ENCODE measurements at places on chromosomes 2 and 18. TPM values are rescaled to one million over a fixed set of nuclear protein-coding genes. Genes with fewer than 3 reads are reported as not detected.

- peak; percentile 51 for DNase-seq
Measured at GRCh38 chr18:54260396-54261072, 8.8 kb upstream of the POLI start.

DNA sequence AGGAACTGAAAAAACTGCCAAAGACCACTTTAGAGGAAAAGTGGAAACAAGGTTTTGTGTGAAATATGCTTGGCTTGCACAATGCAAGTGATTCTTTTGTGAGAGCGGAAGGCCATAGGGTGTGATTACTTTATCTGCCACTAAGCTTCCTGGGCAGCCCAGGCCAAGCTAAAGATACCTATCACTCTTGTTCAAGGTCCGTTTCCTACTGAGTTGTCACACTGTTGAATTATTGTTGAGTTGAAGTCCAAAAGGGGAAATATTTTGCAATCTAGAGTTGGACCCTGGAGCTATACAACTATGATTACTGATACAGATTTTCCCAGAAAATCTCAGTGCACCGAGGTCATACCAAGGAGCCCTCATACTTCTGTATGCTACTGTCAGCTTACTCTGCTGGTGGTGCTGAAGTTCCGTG is 72.7 kb upstream of the CTAGE1 start:
- DNase-seq: no peak

DNA sequence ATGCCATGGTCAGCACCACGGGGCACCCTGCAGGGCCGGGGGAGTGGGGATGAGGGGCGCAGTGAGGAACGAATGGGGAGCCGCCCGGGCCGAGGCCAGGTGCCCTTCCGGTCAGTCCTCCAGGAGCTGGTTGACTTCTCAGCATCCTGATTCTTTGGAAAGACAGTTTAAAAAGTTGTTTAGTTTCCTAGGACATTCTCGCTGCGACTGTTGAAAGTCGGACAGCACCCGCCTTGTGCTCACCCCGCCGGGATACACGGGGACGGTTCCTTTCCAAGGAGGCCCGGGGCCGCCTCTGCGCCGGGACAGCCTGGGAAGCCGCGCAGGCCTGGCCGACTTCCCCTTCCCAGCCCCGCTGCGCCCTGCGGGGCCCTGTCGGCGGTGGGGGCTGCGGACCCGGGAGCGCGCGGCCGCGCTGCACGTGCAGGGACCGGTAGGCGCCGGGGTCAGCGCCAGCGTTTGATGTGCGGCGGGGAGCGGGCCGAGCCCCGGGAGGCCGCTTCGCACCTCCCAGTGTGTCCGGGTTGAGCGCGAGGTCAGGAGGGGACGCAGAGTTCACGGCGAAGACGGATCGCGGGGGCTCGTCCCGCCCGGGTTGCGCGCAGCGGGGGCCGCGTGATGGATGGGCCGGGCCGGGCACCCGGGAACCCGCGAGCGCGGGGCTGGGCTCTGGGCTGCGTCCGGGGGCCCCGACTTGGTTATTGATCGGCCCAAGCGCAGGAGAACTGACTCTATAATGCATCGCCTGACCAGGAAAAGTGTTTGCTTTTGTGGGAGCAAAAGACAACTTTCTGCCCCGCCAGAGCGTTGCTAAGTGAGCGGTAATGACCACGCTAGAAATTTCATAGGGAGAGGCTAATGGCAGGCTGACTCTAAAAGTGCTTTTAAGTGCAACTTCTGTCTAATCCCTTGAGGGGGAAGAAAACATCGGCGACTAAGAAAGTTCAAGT is 28.0 kb upstream of the SMIM21 start:
- peak; percentile 51 for DNase-seq

Gene ASXL2
- 9.5 TPM for total RNA-seq

DNA sequence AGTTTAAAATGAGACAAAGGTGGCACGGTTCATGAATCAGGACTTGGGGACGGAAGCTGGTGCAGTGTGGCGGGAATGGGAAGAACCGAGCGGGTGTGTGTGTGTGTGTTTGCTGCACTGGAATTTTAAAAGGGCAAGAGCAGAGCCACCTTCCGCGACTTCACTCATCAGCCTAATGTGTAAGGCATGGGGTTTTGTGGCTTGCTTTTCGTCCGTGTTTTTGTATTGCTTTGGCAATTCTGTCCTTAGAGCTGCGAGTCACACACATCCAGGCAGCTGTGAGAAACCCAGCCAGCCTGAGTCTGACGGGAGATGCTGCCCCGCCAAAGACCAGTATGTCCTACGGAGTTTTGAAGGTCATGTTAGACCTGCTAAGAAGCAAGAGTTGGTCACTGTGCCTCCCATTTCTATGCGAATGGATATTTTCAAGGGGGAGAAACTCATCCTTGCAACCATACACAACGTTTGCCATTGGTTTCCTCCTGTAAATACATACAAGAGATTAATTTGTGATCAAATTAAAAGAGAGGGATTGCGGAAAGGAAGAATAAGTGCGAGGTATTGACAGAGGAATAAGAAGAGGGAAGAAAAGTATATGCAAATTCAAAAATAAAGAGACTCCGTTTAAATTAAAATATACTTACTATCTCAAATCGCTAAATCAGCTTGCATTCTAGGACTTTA is 665 bp upstream of the CACNB4 start:
- peak; percentile 46 for DNase-seq

Gene SOX11
- under 0.01 TPM for total RNA-seq

GRCh38 chr2:85925216-85925671 is 36.5 kb upstream of the ST3GAL5 start:
- no peak for DNase-seq

DNA sequence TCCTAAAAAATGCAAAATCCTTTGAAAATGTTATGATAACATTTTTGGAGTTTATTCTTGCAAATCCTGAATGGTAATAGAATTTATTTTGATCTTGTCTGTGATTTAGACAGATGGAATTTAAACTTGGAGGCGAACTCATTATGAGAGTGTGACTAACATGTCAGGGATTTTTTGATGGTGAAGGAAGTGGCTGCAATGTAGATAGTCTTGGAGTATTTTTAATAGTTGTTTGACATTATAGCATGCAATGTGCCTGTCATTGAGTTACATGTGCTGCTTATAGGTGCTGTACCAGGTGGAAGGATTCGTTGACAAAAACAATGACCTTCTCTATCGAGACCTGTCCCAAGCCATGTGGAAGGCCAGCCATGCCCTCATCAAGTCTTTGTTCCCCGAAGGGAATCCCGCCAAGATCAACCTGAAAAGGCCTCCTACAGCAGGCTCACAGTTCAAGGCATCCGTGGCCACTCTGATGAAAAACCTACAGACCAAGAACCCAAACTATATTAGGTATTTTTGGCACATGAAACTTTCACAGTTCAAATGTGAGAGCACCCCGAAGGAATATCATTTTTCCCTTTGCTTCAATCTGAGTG is 141.8 kb downstream of the MYO1B start:
- DNase-seq: peak; percentile 87

- no peak for DNase-seq
Measured at GRCh38 chr2:48221846-48222516, 308.0 kb upstream of the STON1 start.

Gene CTLA4
- total RNA-seq: not detected

GRCh38 chr2:239983004-239983778 is 42.0 kb downstream of the NDUFA10 start:
- DNase-seq: no peak

GRCh38 chr2:166536111-166536510 is 42.1 kb upstream of the SCN7A start:
- DNase-seq: no peak

Gene UCN
- total RNA-seq: not detected

Gene CROCC2
- under 0.01 TPM for total RNA-seq

GRCh38 chr2:222525811-222526210 is 101.5 kb downstream of the SGPP2 start:
- DNase-seq: no peak
